ENCODE measurements at places on chromosomes 13 and 19.

- DNase-seq = peak; percentile 19
Observed at GRCh38 chr13:111216166-111216960, 101.3 kb downstream of the ARHGEF7 start.

DNA sequence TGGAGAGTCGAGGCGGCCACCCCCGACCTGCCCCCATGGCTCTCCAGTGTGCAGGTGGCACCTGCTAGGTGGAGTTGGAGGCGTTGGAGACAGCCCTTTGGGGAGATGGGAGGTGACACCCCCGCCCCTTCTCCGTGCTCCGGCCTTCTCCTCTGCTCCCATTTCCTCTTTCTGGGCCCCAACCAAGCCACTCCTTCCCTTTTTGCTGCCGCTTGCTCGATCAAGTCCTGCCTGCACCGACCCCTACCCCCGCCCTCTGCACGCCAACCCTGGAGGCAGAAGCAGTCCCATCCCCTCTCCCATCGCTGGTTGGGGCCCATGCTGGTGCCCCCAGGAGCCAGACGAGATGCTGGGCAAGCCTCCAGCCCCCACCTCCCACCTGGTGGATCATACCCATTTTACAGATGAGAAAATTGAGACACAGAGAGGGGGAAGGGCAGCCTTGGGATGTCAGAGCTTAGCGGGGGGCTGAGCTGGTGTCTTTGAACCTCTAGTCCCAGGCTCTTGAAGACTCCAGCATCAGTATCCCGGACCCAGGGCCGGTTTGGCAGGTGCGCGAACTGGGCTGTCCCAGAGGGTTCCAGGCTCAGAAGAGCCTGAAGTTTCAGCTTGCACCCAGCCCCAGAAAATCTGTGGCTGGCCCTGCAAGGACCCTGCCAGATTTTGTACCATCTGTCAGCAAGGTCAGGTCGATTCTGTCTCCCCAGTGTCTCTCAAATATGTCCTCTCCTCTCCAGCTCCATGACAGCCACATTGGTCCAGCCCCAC, 10.3 kb downstream of the GNA15 start:
- DNase-seq = no peak

- no peak for DNase-seq
Observed at GRCh38 chr13:107846642-107847041, 368.7 kb downstream of the LIG4 start.

- no peak for DNase-seq
Observed at GRCh38 chr13:18943273-18943672, 238.4 kb downstream of the TUBA3C start.

- DNase-seq = peak; percentile 86
Observed at GRCh38 chr13:93147298-93147645, 79.3 kb upstream of the GPC6 start.

GRCh38 chr19:33416307-33417215, 43.1 kb downstream of the CEBPG start:
- DNase-seq = peak; percentile 29

DNA sequence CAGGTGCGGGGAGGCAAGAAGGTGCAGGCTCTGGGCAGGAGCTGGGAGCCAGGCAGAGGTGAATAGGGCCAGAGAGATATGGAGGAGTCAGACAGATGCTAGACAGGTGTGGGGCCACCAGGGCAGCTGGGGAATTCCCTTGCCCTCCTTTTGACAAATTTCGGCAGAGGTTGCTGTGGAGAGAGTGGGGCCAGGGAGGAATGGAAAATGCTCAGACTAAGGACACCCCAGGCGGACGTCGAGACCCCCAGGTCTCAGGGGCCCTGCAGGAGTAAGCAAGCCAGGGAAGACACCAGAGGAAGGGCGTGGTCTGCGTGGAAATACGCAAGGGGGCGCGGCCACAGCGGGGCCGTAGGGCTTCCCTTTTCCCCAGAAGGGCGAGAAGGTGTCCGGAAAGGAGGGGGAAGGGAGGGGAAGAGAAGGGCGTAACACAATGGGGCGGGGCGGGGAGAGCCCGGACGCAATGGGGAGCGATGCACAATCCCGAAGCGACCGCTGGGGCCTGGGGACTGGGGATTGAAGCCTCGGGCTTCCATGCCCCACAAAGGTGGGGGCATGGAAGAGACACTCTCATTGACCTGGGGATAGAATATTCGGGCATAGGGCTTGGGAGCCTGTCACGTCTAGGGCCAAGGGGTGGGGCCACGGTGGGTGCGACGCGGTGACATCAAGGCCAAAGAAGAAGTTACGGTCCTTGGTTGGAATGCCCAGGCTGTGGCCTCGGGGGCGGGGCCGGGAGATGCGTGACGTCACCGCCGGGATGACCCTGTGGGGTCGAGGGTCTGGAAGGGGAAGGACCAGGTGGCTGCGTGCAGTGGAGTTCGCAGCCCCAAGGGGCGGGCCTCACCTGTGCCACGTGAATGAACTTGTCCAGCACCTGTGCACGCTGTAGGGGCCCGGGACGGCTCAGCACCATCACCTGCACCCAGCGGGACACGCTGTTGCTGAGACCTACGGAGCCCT, 8.2 kb downstream of the RASGRP4 start:
- no peak for DNase-seq

DNA sequence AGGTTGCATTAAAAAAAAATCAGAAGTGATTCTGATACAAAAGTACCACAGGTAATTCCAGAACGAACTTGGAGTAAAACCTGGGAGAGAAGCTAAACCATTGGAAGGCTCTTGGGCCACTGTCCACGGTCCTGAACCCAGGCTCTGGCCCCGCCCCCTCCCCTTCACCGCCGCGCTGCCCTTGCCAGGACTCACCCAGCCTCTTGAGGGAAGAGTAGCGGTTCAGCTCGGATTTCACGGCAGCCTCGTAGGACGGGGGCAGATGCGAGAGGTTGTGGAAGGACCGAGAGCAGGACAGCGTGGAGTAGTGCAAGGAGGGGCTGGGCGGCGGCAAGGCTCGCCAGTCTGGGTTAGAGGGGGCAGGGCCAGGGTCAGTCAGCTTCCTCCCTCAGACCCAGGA, 5.7 kb downstream of the SHISA7 start:
- peak; percentile 47 for DNase-seq

- no peak for DNase-seq
Observed at GRCh38 chr19:38055010-38055409, 148.0 kb downstream of the SIPA1L3 start.

DNA sequence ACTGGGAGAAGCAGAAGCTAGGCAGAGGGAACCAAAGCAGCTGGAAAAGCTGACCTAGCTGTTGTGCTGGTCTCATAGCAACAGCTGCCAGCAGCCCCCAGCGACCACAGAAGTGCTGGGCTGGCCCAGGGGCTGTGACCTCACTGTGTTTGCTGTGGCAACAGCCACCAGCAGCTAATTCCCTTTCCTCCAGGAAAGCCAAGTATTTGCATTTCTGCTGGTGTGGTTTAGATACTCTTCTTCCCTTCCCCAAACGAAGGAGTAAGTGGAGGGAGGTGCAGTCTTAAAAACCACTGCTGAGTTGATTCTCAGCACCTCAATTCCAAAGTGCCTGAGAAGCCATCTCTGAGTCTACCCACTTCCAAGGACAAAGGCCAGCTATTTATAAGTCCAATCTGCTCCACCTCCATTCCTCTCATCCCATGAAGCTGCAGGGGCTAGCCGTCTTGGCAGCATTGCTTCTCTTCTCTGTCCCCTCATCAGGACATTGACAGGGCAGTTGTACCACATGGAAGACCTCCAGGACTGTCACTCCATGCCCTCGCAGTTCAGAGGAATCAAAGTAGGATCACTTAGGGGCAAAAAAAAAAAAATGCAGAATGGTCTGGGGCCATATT, 11.5 kb upstream of the CCDC97 start:
- DNase-seq = no peak

GRCh38 chr13:47455626-47456025, 545.4 kb downstream of the SUCLA2 start:
- no peak for DNase-seq

Data from kidney glomerular epithelial cell (primary cell).